ENCODE measurements at places on chromosomes 5 and 9. TPM values are rescaled to one million over a fixed set of nuclear protein-coding genes. Genes with fewer than 3 reads are reported as not detected.
A peak's percentile ranks its signal among the peaks of the same experiment; 100 is the strongest.

The OLFM1 gene
- total RNA-seq: 3.7 TPM

The BNC2 gene
- 25.7 TPM for total RNA-seq

- peak overlapping the region; percentile 92 for H3K27ac ChIP-seq
- DNase-seq: peak; percentile 64
- H3K4me3 ChIP-seq: no peak overlapping the region
- peaks cover 42% of the 10 kb centered on the region for H3K4me1 ChIP-seq
- H3K27me3 ChIP-seq: no peaks in the 10 kb centered on the region
- no peaks in the 10 kb centered on the region for H3K36me3 ChIP-seq
Measured at GRCh38 chr9:136947955-136948510, 3.0 kb downstream of the C8G start.

GRCh38 chr5:112554101-112554977 is 135.3 kb upstream of the EPB41L4A start:
- no peak overlapping the region for H3K4me3 ChIP-seq
- H3K27ac ChIP-seq: no peak overlapping the region
- no peaks in the 10 kb centered on the region for H3K4me1 ChIP-seq
- H3K36me3 ChIP-seq: no peaks in the 10 kb centered on the region

- DNase-seq: peak; percentile 42
- H3K4me1 ChIP-seq: peaks cover 15% of the 10 kb centered on the region
- no peaks in the 10 kb centered on the region for H3K36me3 ChIP-seq
- H3K4me3 ChIP-seq: no peak overlapping the region
- H3K27me3 ChIP-seq: no peaks in the 10 kb centered on the region
Measured at GRCh38 chr5:38780945-38781344, 64.9 kb upstream of the OSMR start.

- no peak for DNase-seq
- H3K27me3 ChIP-seq: no peaks in the 10 kb centered on the region
- H3K4me3 ChIP-seq: no peak overlapping the region
Measured at GRCh38 chr5:102889033-102889432, 133.9 kb downstream of the PAM start.

Data from transverse colon (tissue), 4 donors.